ENCODE measurements at places on chromosomes 3 and 15.

DNA sequence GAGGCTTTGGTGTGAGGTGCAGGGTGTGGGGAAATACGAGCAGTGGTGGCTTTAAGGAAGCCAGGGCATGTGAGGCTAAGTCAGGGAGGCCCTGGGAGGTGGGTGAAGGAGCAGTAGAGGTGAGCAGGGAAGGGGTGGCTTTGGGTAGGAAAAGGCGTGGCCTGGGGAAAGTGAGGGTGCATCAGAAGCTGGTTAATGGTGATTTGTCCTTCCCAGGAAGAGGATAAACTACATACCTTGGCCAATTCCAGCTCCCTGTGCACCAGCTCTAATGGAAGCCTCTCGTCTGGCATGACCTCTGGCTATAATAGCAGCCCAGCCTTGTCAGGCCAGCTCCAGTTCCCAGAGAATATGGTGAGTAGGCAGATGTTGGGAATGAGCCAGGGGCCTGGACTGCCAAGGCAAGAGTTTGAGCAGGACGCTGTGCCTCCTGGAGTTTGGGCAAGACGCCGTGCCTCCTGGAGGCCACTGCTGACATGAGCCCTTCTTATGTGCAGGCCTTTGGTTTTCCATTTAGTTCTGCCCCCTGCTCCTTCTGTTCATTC lies 41.3 kb downstream of the CDAN1 start:
- DNase-seq, result no peak

DNA sequence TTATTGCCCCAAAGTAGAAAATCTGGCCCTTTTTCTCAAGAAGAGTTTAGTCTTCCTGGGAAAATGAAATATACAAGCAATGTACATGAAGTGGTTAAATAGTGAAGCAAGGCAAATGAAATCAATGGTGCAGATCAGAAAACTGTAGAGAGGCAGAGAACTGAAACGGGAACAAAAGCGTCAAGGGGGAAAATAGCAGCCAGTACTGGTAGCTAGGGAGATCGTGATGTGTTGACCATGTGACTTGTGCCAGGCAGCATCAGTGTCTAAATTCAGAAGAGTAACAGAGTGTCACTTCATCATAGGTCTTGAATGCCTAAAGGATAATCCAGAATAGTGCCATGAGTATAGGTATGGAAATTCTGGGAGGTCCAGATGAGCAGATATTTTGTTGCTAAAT lies 163.1 kb downstream of the CHL1 start:
- DNase-seq, result no peak

GRCh38 chr3:45545476-45545875 lies 49.1 kb upstream of the LIMD1 start:
- no peak for DNase-seq

DNA sequence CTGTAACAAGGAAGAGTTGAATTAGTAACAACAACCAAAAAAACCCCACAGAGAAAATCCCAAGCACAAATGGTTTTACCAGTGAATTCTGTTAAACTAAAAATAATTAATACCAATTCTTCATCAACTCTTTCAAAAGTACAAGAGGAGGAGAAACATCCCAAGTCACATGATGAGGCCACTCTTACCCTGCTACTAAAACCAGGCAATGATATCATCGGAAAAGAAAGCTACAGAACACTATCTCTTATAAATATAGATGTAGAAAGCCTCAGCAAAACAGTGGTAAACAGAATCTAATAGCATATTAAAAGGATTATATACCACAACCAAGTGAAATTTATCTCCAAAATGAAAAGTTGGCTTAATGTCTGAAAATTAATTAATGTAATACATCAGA lies 168.1 kb upstream of the SLCO3A1 start:
- DNase-seq, result no peak

Measured in GM18507 (cell line).